K562 (cell line): ENCODE measurements at places on chromosomes 7 and 10.

- no peak for DNase-seq
These were observed 5.2 kb upstream of the BRI3 start for GRCh38 chr7:98276241-98276761.

GRCh38 chr10:44832595-44833390 is 78.3 kb upstream of the TMEM72 start:
- DNase-seq = no peak

DNA sequence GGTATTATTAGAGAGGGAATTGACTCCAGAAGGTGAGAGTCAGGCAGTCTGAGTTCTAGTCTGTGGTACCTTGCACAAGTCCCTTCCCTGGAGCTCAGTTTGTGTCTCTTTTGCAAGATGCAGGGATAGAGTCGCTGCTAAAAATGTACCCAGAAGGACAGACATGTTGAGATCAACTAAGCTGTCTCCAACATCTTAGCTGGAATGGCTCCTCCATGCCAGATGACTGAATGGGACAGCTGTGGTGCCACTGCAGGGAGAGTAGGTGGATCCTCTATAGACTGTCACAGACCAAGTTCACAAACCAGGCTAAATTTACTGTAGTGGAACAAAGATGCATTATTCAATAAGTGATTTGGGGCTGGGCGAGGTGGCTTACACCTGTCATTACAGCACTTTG is 120.1 kb downstream of the NEURL1 start:
- no peak for DNase-seq

GRCh38 chr7:149621776-149622175 is 124.2 kb upstream of the ZNF746 start:
- DNase-seq = no peak

DNA sequence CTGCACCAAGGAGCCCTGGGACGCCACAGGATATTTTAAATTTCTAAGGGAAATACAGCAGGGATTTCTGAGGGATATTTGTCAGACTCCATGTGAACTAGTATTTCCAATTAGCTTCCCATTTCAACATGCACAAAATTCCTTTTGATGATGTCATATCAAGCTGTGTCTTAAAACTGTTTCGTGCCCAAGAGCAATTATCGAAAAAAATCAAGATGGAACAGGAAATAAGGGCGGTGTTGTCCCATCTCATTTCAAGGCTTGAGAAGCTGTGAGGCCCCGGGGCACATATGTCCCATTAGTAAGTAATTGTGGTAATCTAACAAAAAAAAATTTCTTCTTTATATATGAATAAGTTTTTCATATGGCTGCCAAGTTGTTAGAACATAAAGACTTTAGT is 47.4 kb downstream of the PPP1R17 start:
- DNase-seq = no peak

GRCh38 chr10:22344249-22344648 is 1.0 kb upstream of the SPAG6 start:
- DNase-seq = no peak

- DNase-seq = no peak
These were observed 2.4 kb downstream of the KLLN start for GRCh38 chr10:87860816-87861403.

DNA sequence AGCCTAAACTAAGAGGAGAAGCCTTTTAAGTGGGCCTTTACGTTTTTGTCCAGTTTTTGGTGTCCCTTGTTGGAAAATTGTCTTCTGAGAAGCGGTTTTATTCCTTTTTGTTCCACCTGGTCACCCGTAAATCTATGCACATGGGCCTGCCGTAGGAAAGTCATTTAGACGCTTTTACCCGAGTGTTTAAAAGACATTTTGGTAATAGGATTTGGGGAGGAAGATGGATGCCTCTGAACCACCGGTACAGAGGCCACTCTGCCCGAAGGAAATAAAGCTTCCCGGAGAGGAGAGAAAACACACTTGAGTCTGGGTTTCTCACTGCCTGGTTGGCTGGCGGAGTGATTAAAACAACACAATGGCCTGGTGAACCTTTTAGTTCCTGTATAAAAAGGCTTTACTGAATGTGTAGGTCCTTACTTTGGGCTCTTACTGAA is 760 bp downstream of the THNSL1 start:
- DNase-seq = peak; percentile 52

DNA sequence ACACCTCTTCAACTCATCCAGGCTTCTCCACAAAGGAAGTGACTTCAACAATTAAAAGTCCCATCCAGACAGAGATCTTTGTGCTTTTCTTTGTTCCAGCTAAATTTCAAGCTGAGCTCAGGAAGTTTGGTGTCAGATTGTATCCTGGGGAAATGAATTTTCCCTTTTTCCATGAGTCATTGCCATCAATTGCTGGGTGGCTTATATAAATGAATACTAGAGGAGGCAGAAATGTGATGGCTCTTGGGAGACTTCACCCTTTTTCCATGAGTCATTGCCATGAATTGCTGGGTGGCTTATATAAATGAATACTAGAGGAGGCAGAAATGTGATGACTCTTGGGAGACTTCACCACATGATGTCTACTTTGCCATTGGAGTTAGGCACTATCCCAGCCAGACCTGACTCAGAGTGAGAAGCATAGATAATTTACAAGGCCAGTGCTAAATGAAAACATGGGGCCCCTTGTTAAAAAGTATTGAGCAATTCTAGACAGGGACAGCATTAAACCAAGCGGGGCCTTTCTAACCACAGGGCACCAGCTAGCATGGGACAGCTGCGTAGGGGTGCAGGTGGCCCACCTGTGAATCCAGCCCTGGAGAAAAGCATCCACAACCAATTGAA is 339.2 kb upstream of the PODXL start:
- no peak for DNase-seq

DNA sequence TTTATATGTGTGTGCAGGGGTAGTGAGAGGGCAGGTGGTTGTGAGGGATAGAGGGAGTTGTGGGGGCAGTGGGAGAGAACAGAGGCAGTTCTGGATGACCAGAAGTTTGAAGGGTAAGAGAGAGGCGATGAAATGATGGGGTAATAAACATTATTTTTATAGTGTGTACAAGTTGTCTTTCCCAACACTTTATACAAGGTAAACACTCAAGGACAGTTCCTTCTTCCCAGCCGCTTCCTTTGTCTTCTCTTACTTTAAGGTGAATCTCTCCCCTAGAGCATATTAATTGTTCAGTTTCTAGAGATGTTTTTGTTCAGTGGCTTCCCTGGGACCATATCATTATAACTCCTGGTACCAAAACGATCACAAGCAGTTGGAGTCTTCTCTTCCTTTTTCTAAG is 475.8 kb downstream of the PLXNA4 start:
- DNase-seq = no peak

GRCh38 chr7:83142365-83142764 is 20.3 kb downstream of the PCLO start:
- no peak for DNase-seq

- no peak for DNase-seq
These were observed 209.3 kb upstream of the PDE1C start for GRCh38 chr7:32279500-32279899.

DNA sequence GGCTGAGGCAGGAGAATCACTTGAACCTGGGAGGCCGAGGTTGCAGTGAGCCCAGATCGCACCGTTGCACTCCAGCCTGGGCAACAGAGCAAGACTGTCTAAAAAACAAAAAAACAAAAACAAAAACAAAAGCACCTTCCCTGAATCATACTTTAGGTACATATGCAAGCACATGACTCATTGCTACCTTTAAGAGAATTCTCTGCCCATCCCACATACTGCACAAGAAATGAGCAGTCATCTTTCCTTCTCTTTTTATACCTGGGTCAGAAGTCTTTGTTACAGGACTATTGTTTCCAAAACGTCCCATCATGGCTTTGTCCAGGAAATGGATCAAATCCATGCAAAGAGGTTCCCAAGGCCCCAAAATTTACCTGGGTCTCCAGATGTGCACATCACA is 21.5 kb upstream of the AKR1B10 start:
- DNase-seq = no peak

GRCh38 chr7:98733036-98733435 is 116.0 kb downstream of the NPTX2 start:
- DNase-seq = peak; percentile 90

DNA sequence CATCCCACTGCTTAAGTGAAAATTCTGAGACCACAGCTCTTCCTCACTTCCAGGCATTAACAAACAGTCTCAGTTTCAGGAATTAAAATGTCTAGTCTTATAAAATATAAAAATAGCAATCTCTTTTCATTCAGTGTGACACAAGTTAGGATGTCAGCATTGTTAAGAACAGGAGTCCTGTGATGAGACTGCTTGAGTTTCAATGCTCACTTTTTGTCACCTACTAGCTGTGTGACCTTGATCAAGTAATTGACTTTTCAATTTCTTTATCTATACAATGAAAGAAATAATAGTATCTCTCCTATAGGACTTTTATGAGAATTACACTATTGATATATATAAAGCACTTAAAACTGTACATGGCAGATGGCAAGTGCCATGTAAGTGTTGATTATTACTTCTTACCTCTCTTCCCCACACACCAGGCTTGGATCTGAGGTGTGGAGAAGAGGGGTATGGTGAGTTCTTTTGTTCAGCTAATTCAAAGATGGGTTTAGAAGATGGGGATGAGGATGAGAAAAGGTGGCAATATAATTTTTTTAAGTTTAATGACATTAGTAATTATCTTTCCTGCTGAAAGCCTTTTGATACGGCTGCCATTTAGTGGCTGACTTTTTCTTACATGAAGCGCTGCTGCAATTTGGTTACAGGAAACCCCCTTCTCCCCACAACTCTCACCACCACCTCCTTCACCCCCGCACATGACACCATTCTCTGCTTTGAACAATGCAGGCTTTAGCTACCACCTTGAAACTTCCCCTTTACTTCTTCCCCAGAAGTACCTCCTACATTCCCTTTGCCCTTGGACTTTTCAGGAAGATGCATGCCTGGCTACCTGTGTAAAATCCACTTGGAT is 20.8 kb upstream of the HYAL4 start:
- no peak for DNase-seq

- peak; percentile 66 for DNase-seq
These were observed 19.0 kb upstream of the ANKRD2 start for GRCh38 chr10:97553575-97554031.

GRCh38 chr10:51599647-51600046 is 99.7 kb downstream of the CSTF2T start:
- no peak for DNase-seq

DNA sequence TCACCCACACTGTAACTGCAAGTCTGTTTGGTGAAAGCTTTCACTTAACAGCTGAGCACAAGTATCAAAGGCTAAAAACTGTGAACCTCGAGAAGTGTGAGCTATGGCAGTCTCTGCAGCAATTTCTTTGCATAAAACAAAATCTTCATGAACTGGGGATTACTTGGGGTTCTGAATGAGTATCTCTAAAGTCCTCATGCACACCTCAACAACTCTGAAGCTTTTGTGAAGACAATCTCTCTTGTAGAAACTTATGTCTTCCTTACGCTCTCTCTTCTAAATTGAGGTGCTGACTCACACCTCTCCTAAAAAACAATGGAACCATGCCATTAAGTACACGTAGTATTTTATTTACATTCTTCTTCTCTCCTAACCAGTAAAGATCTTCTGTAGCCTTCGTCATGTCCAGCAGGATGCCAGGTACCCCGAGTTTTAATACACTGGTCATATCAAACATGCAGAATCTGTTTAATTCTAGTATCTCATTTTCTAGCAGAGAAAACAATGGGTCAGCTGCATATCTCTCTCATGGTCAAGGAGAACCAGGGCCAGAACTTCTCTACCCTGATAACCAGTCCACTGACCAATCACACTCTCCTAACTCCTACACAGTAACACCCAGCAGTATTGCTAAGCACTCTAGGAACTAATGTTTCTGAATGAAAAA is 76.9 kb downstream of the UBE2H start:
- peak; percentile 83 for DNase-seq

DNA sequence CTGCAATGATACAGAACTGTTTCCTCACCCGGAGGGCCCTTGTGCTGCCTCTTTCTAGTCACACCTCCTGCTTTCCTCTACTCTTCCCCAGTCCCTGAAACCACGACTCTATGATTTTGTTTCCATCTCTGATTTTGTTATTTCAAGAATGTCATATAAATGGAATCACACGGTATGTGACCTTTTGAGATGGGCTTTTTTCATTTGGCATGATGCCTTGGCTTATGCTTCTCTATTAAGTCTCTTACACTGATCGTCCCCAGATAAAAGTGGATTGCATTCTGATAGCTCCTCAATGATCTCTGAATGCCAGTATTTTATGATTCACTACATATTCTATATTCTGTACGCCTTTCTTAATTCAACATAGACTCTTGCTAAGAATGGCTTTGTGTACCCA is 78.2 kb downstream of the GALNT11 start:
- DNase-seq = no peak

GRCh38 chr10:60555700-60556099 is 166.0 kb upstream of the ANK3 start:
- DNase-seq = no peak

- DNase-seq = no peak
These were observed 642 bp downstream of the STK32C start for GRCh38 chr10:132306864-132307751.

- no peak for DNase-seq
These were observed 53.7 kb upstream of the MACC1 start for GRCh38 chr7:20270867-20271266.

- peak; percentile 41 for DNase-seq
These were observed 24.1 kb downstream of the PRF1 start for GRCh38 chr10:70578371-70578947.

DNA sequence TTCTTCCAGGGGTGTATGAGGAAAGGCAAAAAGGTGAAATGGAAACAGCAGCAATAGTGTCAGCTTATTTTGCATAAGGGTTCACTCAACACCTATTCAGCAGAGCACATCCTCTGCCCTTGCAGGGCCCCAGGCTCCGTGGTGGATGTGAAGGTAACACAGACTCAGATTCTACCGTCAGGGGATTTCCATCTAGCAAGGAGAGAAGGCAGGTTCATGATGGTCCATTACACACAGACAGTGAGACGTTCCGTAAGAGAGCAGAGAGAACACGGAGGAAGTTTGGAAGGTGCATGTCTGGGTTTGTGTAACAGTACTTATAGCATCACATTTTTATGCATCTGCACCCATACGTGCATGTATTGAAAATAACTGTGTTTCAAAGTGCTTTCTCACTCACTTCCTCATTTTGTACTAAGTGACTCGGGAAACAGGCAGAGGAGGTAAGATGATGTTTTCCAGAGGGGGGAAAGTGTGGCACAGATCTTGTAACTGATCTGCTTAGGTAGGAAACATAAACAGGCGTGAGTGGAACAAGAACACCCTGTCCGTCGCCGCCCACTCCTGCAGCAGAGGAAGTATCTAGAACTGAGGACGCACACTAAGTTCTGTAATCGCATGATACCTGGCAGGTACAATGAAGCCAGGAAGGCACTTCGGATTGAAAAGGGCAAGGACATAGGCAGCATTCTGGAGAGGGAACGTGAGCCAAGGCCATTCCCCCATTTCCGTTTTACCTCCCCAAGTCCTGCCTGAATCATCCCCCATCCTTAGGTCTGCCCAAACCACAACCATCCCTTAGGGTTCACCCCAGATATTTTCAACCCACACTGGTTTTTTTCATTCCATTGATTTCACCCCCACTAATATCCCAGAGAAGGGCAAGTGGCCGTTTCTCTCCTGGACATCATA is 1.0 kb upstream of the ENO4 start:
- DNase-seq = no peak

DNA sequence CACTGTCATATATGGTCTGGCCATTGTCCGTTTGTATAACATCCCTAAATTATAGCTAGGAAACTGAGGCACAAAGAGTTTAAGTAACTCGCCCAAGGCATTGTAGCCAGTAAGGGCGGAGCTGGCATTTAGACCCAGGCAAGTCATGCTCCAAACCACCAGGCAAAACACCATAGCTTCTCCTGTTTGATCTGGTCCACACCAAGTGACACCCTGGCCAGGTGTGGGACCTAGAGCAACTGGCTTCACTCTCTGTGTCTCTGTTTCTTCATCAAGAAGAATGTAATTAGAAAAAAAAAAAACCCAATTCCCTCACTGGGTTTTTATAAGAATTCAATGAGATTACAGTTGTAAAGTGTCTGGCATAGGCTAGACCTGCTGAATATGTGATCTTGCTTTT is 85.2 kb upstream of the AOAH start:
- no peak for DNase-seq
